ENCODE measurements at places on chromosomes 11 and 22.

DNA sequence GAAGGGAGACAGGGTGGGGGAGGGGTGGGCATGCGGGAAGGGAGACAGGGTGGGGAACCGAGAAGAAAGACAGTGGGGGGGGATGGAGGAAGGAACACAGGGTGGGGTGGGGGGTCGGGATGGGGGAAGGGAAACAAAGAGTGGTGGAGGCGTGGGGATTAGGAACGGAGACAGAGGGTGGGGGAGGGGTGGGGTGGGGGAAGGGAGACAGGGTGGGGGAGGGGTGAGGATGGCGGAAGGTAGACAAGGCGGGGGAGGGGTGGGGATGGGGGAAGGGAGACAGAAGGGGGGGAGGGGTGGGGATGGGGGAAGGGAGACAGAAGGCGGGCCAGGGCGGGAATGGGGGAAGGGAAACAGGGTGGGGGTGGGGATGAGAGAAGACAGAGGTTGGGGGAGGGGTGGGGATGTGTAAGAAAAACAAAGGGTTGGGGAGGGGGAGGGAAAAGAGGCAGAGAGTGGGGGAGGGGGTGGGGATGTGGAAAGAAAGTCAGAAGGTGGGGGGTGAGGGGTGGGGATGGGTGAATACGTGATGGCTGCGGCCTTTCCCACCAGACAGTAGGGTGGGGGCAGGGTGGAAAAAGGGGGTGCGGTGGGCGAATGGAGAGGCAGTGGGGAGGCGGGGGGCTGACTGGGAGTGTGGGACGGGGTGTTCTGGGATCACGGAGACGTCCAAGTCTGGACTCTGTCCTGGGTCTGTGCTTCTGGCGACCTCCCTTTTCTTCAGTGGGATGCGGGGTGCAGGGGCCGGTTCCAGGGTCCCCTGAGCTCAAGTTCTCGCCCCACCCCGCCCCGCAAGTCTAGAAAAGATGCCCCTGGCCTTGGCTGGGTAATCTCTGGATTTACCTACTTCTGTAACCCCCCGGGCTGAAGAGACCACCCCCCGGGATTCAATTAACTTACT is 744 bp downstream of the PRAME start:
- DNase-seq, result no peak

DNA sequence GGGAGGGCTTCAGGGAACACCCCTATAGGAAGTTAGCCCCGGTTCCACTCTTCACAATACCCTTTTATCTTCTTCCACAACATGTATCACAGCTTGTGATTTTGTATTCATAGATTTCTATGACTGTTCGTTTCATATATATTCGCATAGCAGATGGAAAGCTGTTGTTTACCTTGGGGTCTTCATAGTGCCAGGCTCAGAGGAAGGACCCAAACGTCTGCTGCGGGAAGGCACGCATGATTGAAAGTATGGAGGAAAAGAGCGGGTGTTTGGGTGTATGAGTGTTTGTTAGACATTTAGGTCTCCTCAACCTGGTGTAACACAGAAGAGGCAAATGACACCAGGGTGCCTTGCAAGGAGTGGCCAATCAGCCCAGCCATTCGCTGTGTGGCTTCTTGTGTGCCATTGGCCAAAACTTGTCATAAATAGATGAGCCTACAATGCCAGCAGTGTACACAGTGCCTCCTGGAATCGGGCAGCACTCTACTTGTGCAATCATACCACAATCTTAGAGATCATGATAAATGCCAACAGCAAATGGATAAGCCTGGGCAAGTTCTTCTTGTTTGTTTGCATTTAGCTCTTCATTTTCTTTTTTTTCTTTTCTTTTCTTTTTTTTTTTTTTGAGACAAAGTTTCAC is 10.9 kb upstream of the ADA2 start:
- no peak for DNase-seq

DNA sequence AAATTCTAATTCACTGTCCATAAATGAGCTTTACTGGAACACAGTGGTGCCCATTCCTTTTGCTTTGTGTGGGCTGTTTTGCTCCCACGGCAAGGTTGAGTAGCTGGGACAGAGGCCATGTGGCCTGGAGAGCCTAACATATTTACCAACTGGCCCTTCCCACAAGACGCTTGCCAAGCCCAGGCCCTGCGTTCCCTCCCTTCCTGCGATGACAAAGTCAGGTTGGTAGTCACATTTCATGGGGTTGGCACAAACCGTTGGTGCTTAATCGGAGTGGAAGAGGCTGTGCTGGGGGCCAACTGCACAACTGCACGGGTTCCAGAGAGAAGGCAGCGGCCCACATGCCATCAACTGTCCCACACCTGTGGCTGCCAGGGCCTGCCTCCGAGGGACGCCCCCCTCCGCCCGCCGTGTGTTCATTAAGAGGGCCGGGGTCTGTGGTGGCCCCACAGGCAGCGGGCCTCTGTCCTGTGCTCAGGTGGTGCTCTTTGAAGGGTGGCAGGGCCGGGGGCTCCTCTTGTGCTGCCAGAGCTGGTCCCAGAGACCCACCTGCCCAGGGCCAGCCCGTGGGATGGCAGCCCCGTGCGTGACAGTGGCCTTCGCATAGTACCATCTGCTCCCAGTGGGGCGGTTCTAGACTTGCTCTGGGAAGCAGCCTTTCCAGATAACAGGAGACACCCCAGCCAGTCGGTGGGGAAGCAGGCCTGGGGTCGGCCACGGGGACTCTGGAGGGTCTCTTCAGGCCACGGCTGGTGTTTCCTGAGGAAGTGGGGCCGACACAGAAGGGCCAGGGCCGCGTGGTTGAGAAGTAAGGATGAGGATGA is 81.5 kb upstream of the CLDN5 start:
- no peak for DNase-seq

- no peak for DNase-seq
Measured at GRCh38 chr11:93494357-93494756, 48.8 kb downstream of the SMCO4 start.

GRCh38 chr11:58805065-58805464 is 39.4 kb downstream of the GLYATL2 start:
- no peak for DNase-seq

DNA sequence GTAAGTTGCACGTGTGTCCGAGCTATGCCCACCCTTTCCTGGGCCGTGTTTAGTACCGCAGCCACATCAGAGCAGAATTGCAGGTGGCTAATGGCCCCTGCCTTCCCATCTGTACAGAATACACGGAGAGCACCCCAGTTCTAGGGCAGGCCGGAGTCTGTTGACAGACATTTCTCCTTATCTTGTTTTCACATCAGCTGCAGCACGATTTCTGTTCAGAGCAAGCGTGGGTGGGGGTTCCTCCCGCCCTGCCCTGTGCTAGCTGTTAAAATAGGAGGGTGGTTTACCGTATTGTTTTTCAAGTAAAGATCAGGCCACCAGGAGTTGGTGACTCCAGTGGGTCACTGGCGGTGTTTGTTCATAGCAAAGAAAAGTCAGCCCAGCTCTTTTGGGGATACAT is 41.1 kb downstream of the UBASH3B start:
- no peak for DNase-seq

GRCh38 chr11:131609337-131609736 is 238.9 kb downstream of the NTM start:
- DNase-seq, result peak; percentile 87

GRCh38 chr22:27440304-27440865 is 361.2 kb downstream of the MN1 start:
- no peak for DNase-seq

All from fibroblast of skin of left biceps (primary cell).